ENCODE measurements at places on chromosomes 1 and 21. TPM values are rescaled to one million over a fixed set of nuclear protein-coding genes. Genes with fewer than 3 reads are reported as not detected.

DNA sequence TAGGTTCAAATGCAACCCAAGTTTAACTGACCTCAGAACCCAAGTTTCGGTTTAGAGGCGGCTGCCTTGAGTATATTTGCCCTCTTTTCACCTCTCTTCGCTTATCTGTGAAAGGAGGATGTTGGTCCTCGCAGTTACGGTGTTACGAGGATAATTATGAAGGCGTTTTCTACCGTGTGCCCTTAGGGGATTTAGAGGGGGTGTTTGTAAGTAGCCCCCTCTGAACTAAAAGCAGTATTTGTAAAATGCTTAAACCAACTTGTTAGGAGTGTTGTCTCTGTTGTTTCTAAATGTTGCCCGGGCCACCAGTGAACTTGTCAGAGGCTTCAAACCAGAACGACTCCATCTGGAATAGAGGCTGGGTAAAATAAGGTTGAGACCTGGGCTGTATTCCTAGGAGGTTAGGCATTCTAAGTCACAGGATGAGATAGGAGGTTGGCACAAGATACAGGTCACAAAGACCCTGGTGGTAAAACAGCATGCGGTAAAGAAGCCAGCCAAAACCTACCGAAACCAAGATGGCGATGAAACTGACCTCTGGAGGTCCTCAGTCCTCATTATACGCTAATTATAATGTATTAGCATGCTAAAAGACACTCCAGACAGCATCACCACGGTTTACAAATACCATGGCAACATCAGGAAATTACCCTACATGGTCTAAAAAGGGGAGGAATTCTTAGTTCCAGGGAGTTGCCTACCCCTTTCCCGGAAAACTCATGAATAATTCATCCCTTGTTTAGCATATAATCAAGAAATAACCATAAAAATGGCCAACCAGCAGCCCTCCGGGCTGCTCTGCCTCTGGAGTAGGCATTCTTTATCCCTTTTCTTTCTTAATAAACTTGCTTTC is 1.0 kb upstream of the PSRC1 start:
- DNase-seq = peak; percentile 86

- no peak for DNase-seq
These were observed 132.1 kb downstream of the PLA2G4A start for GRCh38 chr1:186960861-186961260.

DNA sequence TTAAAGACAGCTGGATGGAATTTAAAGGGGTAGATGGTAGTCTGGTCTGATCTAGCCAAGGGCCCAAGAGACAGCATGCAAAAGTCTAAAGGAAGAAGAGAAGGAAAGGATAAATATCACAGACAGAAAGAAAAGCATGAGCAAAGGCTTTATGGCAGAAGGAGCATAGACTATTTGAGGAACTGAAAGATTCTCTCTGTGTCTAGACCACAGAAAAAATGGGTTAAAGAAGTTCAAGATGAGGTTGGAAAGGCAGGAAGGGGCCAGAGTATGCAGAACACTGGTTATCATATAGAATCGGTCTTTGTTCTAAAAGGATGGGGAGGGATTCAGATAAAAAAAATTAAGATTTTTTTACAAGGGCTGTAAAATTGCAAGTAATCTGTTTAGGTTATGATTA is 136.8 kb upstream of the SGIP1 start:
- no peak for DNase-seq

DNA sequence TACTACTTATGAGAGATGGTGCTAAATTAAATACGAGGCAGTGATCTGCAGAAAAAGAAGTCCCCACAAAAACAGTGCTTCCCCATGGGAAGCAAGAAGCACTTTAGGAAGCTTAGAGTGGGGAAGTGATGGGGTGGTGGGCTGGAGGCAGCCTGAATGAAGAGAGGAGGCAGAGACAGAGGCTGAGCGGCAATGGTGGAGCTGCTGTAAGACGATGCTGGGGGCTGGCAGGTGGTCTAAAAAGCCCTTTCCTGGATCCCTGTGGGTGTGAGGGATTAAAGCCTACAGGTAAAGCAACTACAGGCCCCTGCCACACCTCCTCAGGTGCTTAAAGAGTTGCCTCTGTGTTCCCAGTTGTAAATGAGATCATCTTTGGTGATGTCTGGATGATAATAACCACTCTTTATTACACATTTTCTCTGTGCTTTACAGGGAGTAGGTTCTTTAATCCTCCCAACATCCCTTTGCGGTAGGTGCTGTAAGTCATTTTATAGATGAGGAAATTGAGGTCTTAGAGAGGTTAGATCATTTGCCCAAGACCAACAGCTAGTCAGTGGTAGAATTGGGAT is 39.2 kb downstream of the CNN3 start:
- DNase-seq = no peak

GRCh38 chr1:179809506-179810366 is 66.6 kb downstream of the FAM163A start:
- peak; percentile 63 for DNase-seq

GRCh38 chr1:7171574-7171973 is 386.3 kb downstream of the CAMTA1 start:
- no peak for DNase-seq

GRCh38 chr1:38097284-38097898 is 50.8 kb upstream of the POU3F1 start:
- no peak for DNase-seq

GRCh38 chr1:234645964-234646363 is 36.0 kb upstream of the IRF2BP2 start:
- no peak for DNase-seq

DNA sequence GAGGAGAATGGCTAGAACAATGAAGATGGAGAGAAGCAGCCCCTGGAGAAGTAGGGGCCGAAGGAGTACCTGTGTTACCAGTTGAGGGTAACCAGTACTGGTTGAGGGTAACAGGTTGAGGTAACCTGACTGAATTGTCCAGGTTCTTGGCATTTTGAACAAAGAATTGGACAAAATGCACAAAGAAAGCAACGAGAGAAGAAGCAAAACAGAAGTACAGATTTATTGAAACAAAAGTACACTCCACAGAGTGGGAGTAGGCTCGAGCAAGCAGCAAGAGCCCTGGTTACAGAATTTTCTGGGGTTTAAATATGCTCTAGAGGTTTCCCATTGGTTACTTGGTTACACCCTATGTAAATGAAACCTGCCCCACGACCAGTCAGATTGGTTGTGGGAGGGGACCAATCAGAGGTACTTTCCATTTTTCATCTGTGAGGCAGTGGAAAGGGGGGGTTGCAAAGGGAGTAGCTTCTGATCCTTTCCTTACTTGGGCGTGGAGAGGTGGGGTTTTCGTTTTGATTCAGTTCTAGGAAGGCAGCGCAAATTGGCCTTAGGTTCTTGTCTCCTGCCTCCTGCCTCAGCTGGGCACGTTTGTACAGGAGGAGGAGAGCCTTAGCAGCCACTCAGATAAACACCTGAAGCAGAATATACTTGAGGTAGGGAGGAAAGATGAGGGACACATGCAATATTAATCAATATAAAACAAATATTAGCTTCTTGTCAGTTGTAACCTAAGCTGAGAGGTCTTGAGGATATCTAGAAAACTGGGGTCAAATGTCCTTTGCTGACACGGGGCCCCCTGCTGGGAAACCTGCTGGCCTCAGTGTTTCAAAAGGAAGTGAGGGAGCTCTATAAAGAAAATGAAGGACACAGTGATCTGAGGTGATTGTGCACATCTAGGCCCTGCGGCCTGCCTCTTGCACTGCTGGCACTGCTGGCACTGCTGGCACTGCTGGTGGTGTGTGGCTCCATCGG is 14.3 kb upstream of the LSM10 start:
- peak; percentile 46 for DNase-seq

- peak; percentile 49 for DNase-seq
These were observed 63.4 kb upstream of the LRP8 start for GRCh38 chr1:53391296-53391695.

- DNase-seq = peak; percentile 70
These were observed 19.3 kb downstream of the SH2D2A start for GRCh38 chr1:156797212-156797871.

Gene FMO4
- total RNA-seq = 10.2 TPM

Gene AK5
- 5.6 TPM for total RNA-seq

Gene SPOCD1
- 52.0 TPM for total RNA-seq

Gene NTRK1
- not detected for total RNA-seq

Measured in M059J (cell line).